ENCODE measurements at places on chromosomes 7 and 10.

GRCh38 chr7:50710441-50711154 is 72.1 kb downstream of the GRB10 start:
- no peak for DNase-seq

DNA sequence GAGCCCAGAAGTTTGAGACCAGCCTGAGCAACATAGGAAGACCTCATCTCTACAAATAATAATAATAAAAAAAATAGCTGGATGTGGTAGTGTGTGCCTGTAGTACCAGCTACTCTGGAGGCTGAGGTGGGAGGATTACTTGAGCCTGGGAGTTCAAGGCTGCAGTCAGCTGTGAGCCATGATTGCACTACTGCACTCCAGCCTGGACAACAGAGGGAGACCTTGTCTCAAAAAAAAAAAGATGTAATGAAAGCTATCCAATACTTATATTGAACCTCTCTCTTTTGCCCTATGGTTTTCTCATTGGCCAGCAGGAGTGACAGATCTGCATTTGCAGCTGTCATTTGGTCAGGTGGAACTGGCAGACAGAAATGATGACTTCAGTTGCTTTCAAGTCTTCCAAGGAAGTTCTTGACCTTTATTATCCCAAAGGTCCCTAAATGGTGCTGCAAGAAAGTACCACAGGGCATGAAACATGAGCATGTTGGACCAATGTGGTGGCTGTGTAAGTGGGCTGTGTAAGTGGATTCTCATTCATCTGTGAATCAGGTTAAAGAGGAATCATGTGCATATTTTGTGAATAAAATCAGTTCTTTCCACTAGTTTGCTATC is 99.4 kb downstream of the CALD1 start:
- no peak for DNase-seq

DNA sequence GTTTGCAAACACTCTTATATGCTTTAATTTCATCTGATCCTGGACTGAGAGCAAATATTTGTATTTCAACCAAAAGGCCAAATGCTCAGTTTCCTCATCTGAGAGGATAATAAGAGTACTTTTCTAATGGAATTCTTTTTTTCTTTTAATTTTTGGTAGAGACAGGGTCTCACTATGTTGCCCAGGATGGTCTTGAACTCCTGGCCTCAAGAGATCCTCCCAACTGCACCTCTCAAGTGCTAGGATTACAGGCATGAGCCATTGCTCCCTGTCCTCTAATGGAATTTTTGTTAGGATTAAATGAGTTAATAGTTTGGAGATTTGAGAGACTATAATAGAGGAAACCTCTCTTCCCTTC is 68.4 kb upstream of the KMT2E start:
- no peak for DNase-seq

DNA sequence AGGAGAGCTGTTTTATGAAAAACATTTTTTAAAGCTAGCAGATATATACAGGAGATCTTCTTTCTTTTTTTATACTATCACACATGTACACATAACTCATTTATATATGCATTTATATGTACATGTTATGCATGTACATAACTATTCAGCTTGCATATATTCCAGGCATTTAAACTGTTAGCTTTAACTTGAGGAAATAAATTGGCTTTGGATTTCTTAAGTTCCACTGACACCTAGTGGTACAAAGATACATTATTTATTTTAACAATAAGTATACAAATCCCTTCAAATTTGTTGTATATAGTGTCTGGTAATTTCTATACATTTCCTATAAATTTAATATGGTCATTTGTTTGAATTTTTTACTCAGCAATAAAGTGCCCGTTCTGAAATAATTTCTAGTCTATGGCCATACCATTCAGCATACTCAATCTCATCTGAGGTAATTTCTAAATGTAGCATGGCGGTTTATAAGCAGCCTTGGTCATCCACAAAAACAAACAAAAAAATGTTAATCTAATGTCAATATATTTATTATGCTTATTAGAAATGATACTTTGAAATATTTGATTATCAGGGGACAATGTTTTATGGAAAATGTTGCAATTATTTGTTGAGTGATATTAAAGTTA is 11.6 kb downstream of the ZDHHC6 start:
- no peak for DNase-seq

- no peak for DNase-seq
Measured at GRCh38 chr7:156753630-156754029, 113.1 kb downstream of the RNF32 start.

DNA sequence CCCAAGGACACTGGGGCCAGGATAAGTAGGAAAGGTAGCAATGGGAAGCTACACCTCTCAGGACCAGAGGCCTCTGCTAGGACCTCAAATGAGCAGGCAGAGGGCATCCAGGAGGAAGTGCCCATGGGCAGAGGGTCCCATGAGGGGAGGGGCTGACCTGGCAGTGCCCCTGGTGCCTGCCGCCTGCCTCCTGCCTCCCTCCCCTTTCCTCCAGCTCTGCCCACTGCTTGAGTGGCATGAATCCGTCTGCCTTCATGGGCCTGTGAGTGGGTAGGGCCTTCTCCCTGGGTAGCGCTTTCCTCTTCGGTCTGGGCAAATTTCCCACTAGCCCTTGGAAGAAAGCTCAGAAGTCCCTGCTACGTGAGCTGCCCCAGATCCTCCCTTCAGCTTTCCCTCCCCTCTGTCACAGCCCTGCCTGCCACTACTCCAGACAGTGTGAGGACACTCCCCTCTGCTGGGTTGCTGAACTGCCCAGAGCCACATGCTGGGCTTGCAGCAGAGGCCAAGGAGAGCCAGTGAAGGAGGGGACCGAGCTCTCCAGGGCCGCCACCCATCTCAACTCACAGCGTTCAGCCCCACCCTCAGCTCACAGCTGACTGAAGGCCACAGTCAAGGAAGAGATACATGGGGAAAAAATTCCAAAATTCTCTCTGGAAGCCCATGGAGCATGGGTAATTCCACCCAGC is 141.4 kb downstream of the ARHGAP22 start:
- DNase-seq = no peak

DNA sequence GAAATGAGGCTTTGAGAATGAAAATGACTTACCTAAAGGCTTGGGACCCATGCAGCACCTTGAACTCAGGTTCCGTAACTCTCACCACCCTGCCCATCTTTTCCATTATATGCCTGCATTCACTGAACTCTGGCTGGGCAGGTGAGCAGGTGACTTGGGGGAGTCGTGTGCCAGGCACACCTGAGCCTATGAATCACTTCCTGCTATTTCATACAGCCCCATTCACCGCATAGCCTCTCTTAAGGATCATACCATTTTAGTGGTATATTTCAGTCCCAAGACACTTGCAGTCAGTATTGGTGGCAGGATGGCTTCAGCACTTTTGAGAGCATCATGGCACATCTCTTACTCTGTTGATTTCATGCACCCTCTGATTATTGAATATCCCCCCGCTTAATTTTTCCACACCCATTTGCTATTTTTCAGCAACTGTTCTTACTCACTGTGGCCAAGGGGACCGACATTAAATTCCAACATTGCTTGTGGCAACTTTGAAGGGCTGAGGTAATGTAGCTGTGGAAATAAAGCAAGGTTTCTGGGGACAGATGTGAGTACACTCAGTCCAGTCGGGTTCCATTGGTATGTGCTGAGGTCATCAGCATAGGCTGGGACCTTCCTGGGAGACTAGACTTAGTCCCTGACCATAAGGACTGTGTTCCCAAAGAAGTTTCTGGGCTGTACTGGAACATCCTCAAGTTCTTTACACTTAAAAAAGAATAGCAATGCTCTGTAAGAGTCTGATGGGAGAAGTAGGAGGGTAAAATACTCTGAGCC is 39.8 kb upstream of the ZNF438 start:
- DNase-seq = no peak

DNA sequence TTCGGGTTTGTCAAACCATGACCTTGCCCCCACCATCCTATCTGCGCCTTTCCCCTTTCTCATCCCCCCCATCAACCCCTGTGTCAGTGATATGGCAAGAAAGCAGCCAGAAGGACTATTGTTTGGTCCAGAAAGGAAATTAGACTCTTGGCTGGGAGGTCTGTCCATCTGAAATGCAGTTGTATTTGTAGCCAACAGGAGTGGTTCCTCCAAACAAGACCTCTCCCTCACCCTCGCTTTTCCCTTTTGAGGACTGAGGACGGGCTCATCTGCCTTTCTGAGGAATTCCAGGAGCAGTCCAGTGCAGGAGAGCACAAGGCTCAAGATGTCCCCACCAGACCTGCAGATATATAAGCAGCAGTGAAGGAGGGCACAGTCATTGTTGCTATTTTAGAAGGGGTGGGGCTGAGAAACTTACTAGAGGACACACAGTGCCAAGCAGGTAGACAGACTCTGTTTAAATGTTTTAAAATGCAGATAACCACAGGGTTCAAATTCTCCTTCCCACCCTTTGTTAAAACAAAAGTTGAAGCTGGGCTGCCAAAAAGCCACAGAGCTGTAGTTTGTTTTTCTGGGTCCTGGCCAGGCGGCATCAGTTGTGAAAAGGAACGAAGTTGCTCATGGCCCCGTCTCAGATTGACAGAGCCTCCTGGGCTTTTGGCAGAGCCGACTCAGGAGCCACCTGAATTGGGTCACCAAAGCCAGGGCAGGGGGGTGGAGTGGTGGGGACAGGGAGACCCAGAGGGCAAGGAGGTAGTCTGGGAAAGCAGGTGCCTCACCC is 37.3 kb downstream of the CYP17A1 start:
- no peak for DNase-seq

DNA sequence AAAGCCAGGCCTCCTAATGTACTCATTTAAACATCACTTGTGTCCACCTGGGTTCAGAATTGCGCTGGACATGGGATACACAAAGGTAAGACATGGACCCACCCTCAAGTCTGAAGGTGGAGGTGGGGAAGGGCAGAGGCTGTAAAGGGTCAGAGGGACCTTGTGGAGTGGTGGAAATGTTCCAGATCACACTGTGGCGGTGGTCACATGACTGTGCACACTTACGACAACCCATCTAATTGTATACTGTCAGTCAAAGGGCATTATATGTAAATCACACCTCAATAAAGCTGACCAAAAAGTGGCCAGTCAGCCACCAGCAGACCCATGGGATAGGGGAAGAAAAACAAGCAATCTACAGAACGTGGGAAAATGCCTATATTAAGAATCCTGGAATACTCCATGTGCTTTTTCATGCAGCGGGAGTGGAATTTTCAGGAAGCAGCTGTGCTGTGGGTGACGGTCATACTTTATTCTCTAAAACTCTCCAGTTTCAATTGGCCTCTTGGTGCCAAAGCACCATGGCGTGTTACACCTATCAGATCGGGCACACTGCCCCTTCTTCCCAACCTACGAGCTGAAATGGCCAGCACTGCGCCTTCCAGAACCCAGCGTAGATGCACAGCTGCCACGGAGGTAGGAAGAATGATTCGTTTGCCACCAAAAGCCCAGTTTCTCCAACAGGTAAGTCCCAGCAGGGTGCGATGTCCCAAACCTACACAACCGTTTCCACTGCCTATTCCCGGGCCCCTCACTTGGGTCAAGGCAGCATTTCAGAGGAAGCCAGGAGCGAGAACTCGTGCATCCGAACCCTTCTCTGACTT is 69.8 kb downstream of the PRKAG2 start:
- no peak for DNase-seq

- no peak for DNase-seq
Measured at GRCh38 chr7:29401769-29402168, 161.9 kb upstream of the PRR15 start.

- no peak for DNase-seq
Measured at GRCh38 chr7:68216051-68216450, 1219.4 kb downstream of the TYW1 start.

DNA sequence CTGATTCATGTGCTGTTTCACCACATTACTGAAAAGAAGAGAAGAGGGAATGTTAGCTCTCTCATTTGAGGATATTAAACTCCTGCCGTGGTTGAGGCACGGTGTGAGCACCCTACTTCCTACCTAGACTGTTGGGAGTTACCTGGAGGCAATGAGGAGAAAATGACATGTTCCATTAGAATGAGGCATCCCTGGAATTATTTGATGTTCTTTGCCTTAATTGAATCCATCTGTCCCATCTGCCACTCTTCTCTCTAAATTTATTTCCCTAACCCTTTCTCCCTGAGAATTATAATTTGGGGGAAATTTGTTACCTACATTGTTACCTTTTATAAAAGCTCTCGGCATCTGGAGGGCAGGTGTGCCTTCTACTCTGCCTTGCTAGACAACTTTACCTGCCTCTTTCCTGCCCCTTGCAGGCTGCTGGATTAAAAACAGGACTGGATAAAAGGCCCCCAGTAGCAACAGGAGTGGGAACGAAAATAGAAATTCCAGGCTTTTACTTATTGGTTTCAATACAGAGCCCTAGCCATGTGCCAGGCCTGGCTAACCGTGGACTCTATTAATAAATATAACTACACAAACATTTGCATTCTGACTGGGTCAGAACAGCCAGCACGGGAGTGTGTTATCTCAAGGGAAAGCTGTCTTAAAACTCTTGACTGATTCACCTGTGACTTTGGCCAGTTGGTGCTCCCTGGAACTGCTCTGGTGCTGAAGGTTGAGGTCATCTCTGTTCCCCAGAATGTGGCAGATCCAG is 4.4 kb upstream of the ATXN7L1 start:
- DNase-seq = no peak

DNA sequence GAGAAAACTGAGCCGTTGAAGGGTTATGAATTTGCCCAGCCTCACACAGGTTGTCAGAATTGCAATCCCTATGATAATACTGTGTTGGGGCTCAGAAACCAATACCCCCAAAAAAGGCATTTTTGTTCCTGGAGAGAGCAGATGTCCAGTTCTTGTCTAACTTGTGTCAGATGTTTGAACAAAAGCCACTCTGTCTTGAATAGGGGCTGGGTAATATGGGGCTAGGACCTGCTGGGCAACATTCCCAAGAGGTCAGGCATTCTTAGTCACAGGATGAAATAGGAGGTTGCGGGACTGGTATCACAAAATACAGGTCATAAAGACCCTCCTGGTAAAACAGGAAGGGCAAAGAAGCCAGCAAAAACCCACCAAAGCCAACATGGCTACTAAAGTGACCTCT is 482.1 kb downstream of the IPMK start:
- DNase-seq = no peak

DNA sequence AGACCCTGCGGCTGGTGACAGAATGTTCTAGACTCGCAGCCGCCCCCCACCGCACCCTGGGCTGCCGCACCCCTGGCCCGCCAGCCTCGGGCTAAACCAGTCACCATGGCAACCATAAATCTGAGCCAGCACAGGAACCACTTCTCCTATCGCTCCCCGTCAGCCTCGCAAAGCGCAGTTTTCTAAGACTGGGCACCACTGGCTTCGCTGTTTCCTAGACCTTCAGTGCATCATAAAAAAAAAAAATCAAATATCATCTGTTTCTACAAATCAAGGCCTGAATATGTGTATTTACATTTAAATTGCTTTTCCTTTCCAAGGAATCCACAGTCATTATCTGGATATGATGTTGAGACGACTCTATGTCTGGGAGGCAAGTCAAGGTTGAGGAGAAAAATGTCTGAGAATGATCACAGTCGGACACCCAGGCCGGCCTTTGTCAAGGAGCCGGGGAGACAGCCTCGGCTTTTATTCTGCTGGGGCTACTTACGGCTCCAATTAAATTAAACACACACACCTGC is 99.9 kb downstream of the PTPRN2 start:
- DNase-seq = no peak

DNA sequence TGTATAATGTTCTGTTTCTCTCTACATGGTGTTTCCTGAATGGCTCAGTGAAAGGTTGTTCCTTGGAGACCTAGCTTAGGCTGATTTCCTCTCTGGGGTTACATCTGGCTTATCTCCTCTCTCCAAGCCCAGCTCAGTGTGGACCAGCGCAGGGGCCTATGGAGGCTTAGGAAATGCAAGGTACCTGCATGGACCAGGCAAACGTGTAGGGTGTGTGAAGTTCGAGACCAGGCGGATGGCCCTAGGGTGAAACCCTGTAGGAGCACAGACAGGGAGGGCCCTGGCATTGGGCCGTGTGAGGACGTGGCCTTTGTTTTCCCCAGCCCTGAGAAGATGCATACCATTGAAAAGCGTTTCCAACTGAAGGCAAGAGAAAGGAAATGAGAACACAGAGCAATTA is 59.0 kb downstream of the DOCK1 start:
- DNase-seq = no peak
